ENCODE measurements at places on chromosomes 7 and 10.

DNA sequence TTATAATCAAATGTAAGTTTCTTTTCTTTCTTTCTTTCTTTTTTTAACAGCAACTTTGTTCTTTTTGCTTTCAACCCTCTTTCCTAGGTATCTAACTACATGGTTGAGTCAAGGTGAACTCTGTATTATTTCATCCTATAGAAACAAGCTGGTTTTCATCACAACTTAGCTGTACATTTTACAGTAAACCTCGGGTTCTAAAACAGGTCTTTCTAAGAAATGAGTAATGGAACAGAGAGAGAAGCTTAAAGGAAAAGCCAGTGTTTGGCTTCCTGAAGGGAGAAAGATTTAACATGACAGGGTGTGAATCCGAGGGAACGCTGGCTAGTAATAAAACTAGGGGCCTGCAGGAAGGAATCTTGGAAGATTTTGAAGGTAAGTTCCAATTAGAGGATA is 143.4 kb upstream of the ITGB1 start:
- DNase-seq: no peak

- no peak for DNase-seq
Measured at GRCh38 chr10:28715757-28716156, 38.4 kb downstream of the BAMBI start.

DNA sequence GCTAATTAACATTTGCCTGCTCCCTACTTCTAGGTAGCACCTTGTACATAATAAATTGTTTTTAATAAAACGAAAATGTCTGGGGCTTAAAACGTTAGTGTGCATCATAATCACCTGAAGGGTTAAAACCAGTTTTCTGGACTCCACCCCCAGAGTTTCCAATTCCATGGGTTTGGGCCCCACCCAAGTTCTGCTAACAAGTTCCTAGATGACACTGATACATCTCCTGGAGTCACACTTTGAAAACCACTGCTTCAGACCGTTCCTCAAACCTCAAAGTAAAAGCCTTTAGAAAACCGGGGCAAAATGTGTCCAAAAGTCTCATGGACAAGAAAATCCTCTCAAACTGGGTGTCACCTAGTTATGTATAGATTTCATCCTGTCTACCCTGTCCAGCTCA is 9.3 kb downstream of the OSBPL3 start:
- no peak for DNase-seq

- DNase-seq: no peak
Measured at GRCh38 chr7:80699045-80699638, 60.7 kb downstream of the CD36 start.

DNA sequence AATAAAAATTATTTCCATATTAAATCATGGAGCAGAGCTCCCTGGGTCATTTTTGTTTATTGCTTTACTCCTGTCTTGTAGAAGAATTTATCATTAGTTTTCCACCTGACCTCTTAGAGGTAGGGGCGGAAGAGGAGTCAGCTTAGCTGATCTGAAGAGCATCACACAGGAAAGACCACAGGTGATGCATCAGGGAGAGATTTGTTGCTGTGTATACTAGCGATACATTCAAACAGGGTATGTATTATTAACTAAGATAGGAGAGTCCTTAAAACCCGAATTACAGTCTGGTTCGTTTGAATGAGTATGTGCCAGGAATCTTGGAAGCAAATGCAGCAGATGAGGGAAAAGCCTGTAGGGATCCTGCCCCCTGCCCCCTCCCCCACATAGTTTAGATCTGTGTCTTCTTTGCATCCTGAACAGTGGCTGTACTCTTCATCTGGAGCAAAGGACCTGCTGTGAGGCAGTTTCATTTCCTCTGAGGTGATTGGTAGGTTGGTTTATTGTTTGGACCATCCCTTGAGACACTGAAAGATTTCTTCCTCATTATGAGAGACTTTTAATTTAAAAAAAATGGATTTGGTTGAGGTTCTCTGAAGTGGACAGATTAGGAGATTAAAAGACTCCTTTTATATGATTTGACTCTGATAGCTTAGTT is 177.0 kb downstream of the SND1 start:
- DNase-seq: no peak

- DNase-seq: no peak
Measured at GRCh38 chr7:95693551-95694333, 78.6 kb upstream of the DYNC1I1 start.

DNA sequence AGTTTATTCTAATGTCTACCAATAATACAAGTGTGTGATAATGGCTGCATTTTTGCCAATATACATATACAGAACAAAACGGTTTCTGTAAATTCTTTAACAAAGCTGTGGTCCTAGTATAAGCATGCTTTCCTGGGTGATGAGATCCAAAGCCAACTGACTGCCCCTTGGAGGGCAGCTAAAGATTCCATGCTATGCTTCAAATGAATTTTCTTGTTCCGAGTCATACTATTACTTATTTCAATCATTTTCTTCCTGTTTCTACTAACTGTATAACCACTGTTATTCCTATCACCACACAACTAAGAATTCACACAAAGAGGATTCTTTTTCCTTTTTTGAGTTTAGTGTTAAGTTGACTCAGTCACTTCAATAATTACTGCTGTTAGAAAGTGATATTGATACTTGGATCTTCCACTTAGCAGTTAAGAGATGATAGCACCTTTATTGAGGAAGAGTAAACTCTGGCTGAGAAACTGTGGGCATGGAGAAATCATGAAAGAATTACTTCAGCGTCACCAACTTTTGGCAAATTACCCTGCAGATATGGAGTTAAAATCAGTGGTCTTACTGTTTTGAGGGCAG is 197.5 kb downstream of the ARL4A start:
- no peak for DNase-seq

GRCh38 chr7:28106321-28106829 is 74.2 kb downstream of the JAZF1 start:
- no peak for DNase-seq

DNA sequence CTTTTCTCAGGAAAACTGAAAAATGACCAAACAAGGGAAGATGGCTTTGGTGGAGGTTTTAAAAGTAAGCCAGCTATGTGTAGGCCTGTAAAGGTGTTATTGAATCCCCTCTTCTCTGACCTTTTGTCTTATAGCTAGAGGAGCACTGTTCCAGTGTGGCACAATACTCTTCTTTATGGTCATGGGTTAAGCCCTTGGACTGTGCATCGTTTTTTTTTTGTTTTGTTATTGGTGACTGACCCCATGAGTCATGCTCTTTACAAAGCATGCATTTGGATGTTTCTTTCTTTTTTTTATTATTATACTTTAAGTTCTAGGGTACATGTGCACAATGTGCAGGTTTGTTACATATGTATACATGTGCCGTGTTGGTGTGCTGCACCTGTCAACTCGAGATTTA is 19.6 kb upstream of the FAM25A start:
- DNase-seq: no peak

- no peak for DNase-seq
Measured at GRCh38 chr7:48087349-48087748, 1.7 kb upstream of the UPP1 start.

DNA sequence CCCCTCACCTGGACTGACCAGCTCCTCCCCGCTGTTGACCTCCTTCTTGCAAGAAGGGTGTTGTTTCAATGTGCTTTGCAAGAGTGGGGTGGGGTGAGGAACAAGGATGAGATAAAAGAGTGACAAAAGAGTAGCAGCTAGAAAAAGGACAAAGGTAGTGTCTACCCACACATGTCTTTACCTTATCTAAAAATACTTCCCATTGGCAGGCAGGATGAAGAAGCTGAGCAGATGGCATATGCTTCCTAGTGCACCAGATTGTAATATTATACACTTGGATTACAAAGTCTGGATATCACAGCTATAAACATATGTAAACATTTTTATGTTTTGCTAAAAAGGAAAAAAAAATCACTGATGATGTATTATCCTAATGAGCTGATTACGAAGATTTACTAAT is 34.5 kb downstream of the CHN2 start:
- no peak for DNase-seq

- DNase-seq: no peak
Measured at GRCh38 chr10:14572811-14573210, 201.9 kb downstream of the FAM107B start.

- DNase-seq: no peak
Measured at GRCh38 chr10:75294031-75294437, 58.3 kb upstream of the COMTD1 start.

DNA sequence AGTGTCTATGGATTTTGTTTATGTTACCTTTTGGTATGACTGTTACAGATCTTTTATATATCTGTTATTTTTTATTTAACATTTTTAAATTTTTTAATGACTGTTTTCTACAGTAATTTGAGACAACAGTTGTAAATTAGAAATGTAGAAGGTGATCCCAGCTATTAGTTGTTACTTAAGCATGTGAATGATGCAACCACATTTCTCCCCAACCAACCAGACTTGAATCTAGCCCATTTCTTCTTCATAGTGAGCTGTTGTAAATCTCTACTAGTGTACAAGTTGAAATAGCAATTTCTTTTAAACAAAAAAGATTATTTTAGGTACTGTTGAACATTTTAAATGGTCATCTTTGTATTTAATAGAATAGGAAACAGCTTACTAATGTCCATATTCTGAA is 18.0 kb downstream of the TMEM106B start:
- DNase-seq: no peak

- DNase-seq: no peak
Measured at GRCh38 chr7:154375956-154376355, 323.8 kb downstream of the DPP6 start.

DNA sequence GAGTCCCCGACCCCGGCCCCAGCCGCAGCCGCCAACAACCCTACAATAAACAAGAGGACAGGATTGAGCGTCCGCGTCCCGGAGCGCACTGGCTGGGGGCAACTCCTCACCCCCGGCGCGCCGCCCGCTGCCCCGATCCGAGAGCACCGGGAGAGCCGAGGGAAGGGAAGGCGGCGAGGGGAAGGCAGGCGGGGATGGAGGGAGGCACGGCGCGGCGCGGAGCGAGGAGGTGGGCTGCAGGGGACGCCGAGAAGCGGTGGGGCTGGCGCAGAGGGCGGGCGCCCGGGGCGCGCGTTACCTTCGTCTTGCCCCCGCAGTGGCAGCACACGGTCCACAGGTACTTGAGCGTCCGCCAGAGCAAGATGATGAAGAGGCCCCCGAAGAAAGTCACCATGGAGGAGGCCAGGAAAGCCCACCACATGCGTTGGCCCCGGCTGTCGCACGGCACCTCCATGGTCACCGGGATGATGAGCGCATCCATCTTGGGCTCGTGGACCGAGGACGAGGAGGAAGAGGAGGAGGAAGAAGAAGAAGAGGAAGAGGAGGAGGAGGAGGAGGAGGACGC is 559 bp downstream of the KCNMA1 start:
- DNase-seq: no peak

DNA sequence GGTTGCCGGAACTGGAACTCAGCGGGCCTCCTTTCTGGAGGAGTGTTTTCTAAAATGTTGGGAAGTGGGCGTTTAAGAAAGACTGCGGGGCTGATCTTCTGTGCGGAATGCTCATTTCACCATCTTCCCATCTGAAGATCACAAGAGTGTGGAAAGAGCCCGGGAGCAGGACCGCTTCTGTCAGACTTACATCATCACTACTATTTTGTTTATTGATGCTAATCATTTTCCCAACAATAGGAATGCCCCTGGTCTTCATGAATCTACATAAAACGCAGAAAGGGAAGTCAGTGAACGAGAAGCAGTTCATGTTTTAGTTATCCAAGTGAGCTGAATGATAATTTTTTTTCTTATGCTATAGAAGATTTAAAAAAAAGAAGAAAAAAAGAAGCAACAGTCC is 447.8 kb upstream of the MKI67 start:
- no peak for DNase-seq

GRCh38 chr7:45089341-45089891 is 647 bp upstream of the NACAD start:
- peak; percentile 48 for DNase-seq

DNA sequence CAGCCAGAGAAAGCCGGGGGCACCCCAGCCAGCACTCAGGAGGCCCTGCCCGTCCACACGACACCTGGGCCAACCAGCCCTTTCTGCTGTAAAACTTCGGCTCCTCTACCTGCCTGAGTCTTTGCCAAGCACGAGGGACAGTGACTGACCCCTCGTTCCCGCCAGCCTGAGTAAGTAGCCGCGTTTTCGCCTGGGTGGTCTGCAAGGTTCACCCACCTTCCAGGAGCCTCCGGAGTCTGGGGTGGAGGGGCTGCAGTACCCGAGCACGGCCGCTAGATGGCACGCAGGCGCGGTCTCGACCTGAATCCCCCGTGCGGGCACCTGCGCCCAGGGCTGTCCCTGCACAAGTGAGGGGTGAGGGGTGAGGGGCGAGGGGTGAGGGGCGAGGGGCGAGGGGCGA is 192.7 kb downstream of the PTPRN2 start:
- no peak for DNase-seq

- no peak for DNase-seq
Measured at GRCh38 chr10:33180921-33181320, 153.5 kb downstream of the NRP1 start.

GRCh38 chr10:47268696-47269095 is 31.3 kb upstream of the GDF10 start:
- DNase-seq: no peak

DNA sequence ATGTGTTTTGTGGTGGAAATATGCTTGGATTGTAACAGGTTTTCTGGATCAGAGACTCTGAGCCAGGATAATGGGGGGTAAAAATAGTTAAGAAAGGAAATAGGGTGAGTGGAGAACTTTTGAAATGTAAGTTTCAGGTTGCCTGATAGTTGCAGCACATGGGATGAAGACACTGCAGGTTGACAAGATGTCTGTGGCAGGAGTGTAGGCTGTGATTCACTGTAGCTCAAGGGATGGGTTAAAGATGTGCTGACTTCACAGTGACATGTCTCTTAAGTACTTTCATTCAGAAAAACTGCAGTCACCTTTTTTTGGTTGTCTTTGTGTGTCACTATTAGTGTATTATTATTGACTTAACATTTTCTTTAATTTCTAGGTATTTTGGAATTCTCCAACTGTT is 63.5 kb upstream of the SLC39A12 start:
- no peak for DNase-seq

Data from T-helper 2 cell (primary cell).